ENCODE measurements at places on chromosomes 16 and 17. TPM values are rescaled to one million over a fixed set of nuclear protein-coding genes. Genes with fewer than 3 reads are reported as not detected.
A peak's percentile ranks its signal among the peaks of the same experiment; 100 is the strongest.

Gene TP53TG3D
- total RNA-seq = 0.80 TPM

Gene WFIKKN1
- total RNA-seq = 0.14 TPM

Gene EMP2
- 60.5 TPM for total RNA-seq

Gene KRTAP4-5
- total RNA-seq = not detected

Gene TAC4
- total RNA-seq = 0.44 TPM

Gene HELZ
- total RNA-seq = 36.7 TPM

Gene ZG16B
- total RNA-seq = 0.27 TPM

Gene C16orf74
- 2.3 TPM for total RNA-seq

Gene TMC6
- total RNA-seq = 39.5 TPM

DNA sequence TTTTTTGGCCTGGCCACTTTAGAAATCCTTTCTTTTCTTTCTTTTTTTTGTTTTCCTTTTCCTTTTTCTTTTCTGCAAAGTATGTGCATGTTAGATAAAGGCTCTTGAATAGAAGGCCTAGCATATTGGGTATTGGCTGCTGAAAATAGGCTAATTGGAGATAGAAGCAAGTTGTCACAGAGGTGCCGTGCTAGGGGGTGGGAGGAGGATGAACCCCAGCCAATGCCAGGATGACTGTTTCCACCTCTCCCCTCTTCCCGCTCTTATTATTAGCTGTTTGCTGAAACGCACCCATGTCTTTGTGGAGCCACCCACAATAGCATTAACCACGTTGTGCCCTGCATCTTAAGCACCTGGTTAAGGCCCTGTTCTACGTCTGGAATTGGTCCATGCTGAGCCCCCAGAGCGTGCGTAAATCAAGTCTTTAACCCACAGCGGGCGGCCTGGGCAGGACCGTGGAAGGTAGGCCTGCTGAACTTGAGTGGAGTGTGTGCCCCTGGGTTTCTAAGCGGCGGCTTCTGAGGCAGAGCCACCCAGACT, 123.6 kb downstream of the MSI2 start:
- no peak overlapping the region for H3K4me3 ChIP-seq
- no peaks in the 10 kb centered on the region for H3K27me3 ChIP-seq
- peaks cover 57% of the 10 kb centered on the region for H3K4me1 ChIP-seq
- DNase-seq = no peak
- H3K27ac ChIP-seq = peak overlapping the region; percentile 80

- no peak overlapping the region for H3K4me3 ChIP-seq
- no peaks in the 10 kb centered on the region for H3K36me3 ChIP-seq
- peaks cover 11% of the 10 kb centered on the region for H3K4me1 ChIP-seq
- H3K27ac ChIP-seq = no peak overlapping the region
- peaks cover 69% of the 10 kb centered on the region for H3K27me3 ChIP-seq
- no peak for DNase-seq
These were observed 16.9 kb upstream of the SP2 start for GRCh38 chr17:47879028-47879585.

DNA sequence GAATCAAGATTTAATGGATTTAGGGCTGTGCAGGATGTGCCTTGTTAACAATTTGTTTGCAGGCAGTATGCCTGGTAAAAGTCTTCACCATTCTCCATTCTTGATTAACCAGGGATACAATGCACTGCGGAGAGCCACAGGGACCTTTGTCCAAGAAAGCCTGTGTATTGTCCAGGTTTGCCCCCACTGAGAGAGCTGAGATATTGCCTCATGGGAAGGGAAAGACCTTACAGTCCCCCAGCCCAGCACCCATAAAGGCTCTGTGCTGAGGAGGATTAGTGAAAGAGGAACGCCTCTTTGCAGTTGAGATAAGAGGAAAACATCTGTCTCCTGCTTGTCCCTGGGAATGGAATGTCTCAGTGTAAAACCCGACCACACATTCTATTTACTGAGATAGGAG, 2169.6 kb downstream of the TP53TG3F start:
- H3K27ac ChIP-seq = no peak overlapping the region
- no peak for DNase-seq
- H3K27me3 ChIP-seq = no peaks in the 10 kb centered on the region
- H3K4me3 ChIP-seq = no peak overlapping the region
- H3K4me1 ChIP-seq = no peaks in the 10 kb centered on the region

- H3K27ac ChIP-seq = no peak overlapping the region
- H3K4me1 ChIP-seq = peaks cover 10% of the 10 kb centered on the region
- H3K27me3 ChIP-seq = no peaks in the 10 kb centered on the region
- DNase-seq = no peak
- H3K4me3 ChIP-seq = no peak overlapping the region
These were observed 253.8 kb upstream of the CDH11 start for GRCh38 chr16:65375651-65376050.

DNA sequence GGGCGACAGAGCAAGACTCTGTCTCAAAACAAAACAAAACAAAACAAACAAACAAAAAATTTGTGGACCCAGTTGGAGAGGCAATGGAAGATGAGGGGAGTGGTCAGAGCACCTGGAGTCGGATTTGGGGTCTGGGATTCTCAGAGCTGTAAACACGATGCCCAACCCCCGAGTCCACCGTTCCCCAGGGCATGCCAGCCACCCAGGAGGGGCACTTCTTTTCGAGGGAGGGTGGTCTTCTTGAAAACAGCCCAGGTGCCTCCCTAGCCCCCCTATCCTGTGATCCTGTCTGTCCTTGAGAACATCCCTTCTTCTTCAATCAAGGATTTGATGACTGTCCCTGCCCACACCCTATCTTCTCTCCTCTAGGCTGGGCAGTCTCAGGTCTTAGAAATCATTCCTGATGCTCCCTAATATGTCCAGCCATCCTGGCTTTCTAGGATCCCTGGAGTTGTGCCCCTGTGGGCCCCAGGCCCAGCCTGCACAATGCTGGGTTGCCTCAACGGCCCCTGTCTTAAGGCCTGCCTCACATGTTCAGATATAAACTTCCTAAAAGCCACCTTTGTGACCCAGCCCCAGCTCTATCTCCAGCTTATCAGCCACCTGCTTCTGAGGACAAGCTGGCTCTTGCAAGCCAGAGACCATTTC, 3.1 kb upstream of the SLC13A2 start:
- DNase-seq = no peak
- no peak overlapping the region for H3K4me3 ChIP-seq
- no peaks in the 10 kb centered on the region for H3K36me3 ChIP-seq
- H3K27me3 ChIP-seq = peaks cover 57% of the 10 kb centered on the region

DNA sequence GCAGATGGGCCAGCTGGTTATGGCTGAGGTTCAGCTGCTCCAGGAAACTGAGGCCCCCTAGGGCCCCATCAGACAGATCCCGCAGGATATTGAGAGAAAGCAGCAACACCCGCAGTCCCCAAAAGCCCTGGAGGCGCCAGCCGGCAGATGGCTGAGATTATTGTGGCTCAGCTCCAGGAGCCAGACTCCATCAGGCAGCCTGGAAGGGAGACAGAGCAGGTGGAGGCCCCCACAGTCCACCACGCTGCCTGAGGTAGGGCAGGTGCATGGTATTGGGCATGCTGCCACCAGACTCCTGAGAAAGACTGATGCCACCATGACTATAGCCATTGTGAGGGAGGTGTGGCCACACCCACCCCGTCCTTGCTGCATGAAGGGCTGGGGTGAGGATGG, 9.5 kb upstream of the TMEM101 start:
- H3K27ac ChIP-seq = no peak overlapping the region
- H3K27me3 ChIP-seq = no peaks in the 10 kb centered on the region
- no peak for DNase-seq
- no peak overlapping the region for H3K4me3 ChIP-seq
- H3K36me3 ChIP-seq = peaks cover 3% of the 10 kb centered on the region

- peaks cover 30% of the 10 kb centered on the region for H3K4me1 ChIP-seq
- H3K27ac ChIP-seq = peak overlapping the region; percentile 70
- H3K36me3 ChIP-seq = peaks cover 31% of the 10 kb centered on the region
These were observed 408 bp upstream of the KPNA2 start for GRCh38 chr17:68035131-68035522.

DNA sequence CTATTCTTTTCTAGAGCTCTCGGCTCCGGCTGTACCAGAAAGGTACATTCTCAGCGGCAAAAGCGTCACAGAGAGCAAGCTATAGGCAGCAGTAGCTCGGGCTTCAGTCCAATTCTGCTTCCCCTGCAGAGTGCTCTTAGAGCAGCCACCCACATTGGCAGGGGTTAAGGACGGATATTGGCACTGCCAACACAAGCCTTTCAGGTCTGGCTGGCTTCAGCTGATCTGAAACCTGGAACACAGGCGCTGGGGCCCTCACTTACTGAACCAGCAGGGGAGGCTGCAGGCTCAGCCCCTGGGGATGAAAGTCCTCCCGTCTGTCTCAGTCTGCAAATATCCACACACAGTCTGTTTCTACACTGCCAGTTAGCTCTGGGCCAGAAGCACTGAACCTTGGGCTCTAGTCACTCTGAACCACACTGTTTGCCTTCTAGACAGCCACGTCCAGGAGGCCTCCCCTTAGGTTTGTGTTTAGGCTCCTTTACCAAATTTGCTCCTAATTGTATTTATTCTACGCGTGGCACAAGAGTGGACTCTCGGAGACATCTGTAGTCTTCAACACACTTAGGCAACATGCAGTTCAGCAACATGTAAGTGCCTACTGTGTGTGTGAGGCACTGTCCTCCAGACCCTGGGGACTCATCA, 40.1 kb downstream of the HIC1 start:
- H3K27me3 ChIP-seq = no peaks in the 10 kb centered on the region
- no peaks in the 10 kb centered on the region for H3K36me3 ChIP-seq
- peak overlapping the region; percentile 93 for H3K27ac ChIP-seq
- peak; percentile 75 for DNase-seq

DNA sequence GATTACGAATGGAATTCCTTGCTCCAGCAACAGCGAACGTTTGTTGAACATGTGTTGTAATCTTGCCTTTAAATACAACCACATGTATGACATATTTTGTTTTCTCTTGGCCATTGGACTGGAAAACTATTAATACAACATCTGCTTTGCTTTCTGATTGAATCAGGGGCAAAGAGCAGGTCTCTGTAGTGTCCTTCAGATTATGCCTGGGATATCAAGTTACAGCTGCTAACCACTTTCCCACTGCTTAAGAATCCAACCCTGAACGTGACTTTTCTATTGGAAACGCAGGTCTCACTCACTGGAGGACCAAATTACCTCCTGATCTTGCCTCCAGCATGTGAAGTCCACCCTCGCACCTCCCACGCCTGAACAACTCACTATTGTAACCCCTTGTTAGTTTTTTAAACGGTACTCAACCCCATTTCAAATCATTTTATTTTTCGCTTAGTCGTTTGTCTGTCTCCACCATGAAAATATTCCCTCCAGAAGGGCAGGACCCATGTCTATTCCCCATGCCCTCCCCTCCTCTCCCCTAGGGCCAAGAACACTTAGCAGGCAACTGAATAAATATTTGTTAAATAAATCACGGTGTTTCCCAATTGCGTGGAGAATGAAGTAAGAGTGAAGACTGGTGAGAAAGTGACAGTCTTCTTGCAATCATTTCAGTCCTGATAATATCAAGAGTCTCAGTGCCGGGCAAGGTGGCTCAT, 57.4 kb upstream of the MRTFB start:
- H3K27me3 ChIP-seq = no peaks in the 10 kb centered on the region
- peak overlapping the region; percentile 1 for H3K4me3 ChIP-seq
- H3K27ac ChIP-seq = peak overlapping the region; percentile 80

DNA sequence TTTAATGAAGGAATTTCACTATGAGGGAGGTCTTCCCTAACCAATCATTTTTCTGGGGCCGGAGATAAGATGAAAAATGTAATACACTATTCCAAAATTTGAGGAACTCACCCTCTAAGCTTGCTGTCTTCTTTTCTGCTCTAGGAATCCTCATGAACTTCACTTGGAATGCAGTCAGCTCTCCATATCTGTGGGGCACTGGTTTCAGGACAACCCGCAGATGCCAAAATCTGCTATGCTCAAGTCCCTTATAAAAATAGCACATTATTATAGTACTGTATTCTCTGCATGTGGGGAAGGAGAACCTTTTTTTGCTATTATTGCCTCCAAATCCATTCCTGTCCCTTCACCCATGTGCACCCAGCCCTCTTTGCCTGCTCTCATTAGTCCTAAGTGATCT, 146.0 kb downstream of the ABCA8 start:
- H3K4me3 ChIP-seq = no peak overlapping the region
- peaks cover 21% of the 10 kb centered on the region for H3K4me1 ChIP-seq
- no peak for DNase-seq
- no peaks in the 10 kb centered on the region for H3K36me3 ChIP-seq

- peaks cover 44% of the 10 kb centered on the region for H3K4me1 ChIP-seq
- no peak overlapping the region for H3K4me3 ChIP-seq
- DNase-seq = peak; percentile 65
- H3K27ac ChIP-seq = peak overlapping the region; percentile 4
These were observed 9.3 kb downstream of the NUBP1 start for GRCh38 chr16:10752843-10753523.

GRCh38 chr17:43020789-43021740, 1.1 kb downstream of the VAT1 start:
- H3K4me3 ChIP-seq = peak overlapping the region; percentile 95
- peaks cover 68% of the 10 kb centered on the region for H3K4me1 ChIP-seq
- H3K27ac ChIP-seq = peak overlapping the region; percentile 89
- peaks cover 24% of the 10 kb centered on the region for H3K36me3 ChIP-seq
- peak; percentile 65 for DNase-seq
- H3K27me3 ChIP-seq = no peaks in the 10 kb centered on the region

- H3K4me3 ChIP-seq = no peak overlapping the region
- DNase-seq = no peak
- no peaks in the 10 kb centered on the region for H3K36me3 ChIP-seq
- peak overlapping the region; percentile 47 for H3K27ac ChIP-seq
- H3K27me3 ChIP-seq = no peaks in the 10 kb centered on the region
- peaks cover 49% of the 10 kb centered on the region for H3K4me1 ChIP-seq
These were observed 2.9 kb downstream of the ABCC1 start for GRCh38 chr16:15952265-15952711.

- H3K4me3 ChIP-seq = no peak overlapping the region
- no peaks in the 10 kb centered on the region for H3K27me3 ChIP-seq
- no peak overlapping the region for H3K27ac ChIP-seq
- H3K4me1 ChIP-seq = peaks cover 13% of the 10 kb centered on the region
These were observed 6.9 kb upstream of the EIF1 start for GRCh38 chr17:41681776-41682175.

DNA sequence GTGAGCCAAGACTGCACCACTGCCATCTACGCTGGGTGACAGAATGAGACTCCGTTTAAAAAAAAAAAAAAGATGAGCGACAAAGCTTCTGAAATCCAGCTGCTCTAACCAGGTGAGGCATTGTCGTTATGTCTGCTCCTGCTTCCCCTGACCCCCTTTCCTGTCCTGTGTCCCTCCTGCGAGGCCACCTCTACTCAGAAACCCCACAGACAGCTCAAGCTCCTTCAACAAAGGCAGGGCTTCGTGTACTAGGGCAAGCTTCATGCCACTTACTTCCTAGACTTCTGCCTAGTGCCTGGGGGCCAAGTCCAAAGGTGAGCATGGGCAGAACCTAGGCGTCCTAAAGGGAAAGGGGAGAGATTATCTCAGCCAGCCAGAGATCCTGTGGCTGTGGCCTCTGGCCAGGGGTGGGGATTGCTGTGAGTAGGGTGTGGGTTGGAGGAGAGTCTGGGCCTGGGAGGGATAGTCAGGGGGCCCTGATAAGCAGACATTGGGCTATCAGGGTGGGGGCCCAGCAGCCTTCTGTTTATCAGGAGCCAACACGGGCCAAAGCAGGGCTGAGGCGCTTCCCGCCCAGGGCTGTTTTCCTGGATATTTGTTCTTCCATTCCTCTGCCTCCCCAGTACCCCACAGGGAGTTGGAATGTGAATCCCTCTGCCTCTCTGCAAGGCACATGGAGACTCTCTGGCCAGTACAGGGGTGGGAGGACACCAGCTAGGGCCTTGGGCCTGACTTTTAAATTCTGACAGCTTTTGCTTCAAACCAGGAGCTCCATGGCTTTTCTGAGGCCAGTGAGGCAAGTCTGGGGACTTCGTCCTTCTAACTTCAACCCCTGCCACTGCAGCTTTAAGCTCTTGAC, 10.4 kb downstream of the ERAL1 start:
- H3K27me3 ChIP-seq = no peaks in the 10 kb centered on the region
- H3K4me3 ChIP-seq = no peak overlapping the region
- H3K36me3 ChIP-seq = peaks cover 9% of the 10 kb centered on the region
- no peak for DNase-seq
- no peak overlapping the region for H3K27ac ChIP-seq
- no peaks in the 10 kb centered on the region for H3K4me1 ChIP-seq
